HS-5 (cell line): ENCODE measurements at places on chromosomes 7 and 10.

- no peak for DNase-seq
Measured at GRCh38 chr10:13322615-13323148, 22.8 kb upstream of the PHYH start.

DNA sequence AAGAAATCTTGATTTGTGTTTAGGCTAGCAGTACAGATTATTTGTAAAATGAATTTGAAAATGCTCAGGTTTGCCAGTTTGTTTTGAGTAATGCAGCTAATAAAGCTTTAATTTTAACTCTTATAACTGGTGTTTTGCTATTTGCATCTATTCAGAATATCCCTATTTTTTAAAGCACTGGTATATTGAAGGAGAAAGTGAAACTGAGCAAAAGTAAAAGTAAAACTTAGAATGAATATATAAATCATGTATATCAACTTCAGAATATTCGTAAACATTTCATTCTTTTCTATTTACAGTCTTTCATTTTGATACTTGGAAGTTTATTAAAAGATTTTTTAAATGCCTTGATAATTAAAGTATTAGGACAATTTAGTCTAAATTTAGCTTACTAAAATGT, 26.2 kb downstream of the TASOR2 start:
- DNase-seq = no peak

DNA sequence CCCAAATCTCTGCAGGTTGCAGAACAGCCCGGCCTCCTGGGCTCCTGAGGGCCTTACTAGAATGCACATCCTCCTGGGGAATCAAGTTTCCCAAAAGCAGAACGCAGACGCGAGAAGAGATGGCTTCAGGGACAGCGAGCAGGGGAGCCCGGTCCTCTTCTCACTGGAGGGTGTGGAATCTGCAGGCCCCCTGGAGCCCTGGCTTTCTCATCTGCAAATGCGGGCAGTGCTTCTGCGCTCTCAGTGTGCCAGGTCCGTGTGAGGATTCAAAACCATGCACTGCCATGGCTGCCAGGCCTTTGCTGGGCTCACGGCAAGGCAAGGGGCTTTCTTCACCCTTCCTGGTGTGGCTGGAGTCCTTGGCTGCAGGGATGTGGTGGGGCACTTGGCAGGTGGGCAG, 330.9 kb upstream of the MKI67 start:
- no peak for DNase-seq

DNA sequence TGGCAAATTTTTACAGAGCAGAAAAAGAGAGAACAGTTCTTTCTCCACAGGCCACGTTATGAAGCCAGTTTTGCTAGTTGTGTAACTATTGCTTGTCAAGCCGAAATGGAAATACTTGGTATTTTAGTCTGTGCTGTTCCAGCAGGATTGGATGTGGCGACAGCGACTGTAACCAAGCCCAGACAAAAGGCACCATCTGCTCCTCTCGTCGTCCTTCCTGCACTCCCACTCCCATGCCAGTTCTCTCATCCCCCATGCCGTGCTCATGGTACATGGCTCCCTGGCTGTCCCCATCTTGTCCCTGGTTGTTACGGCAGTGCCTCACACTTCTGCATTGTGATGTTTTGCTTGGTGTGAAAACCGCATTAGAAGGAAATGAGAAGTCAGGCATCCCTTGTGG, 185.7 kb upstream of the FZD8 start:
- no peak for DNase-seq

DNA sequence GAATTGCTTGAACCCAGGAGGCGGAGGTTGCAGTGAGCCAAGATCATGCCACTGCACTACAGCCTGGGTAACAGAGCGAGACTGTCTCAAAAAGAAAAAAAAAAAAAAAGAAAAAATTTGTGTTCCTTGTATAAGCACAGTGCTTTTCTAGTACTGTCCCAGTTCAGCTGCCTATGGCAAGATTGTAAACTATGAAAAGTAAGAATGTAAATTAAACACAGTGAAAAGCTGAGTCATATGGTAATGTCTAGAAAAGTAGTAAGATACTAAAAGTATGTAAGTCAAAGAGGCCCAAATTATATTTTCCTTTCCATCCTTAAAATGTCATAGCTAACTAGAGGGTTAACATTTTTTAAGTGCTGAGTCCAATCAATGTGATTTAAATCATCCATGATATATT, 42.8 kb downstream of the RBM20 start:
- DNase-seq = no peak

- DNase-seq = no peak
Measured at GRCh38 chr10:1050554-1050953, 1.6 kb upstream of the IDI1 start.

GRCh38 chr10:11290156-11290890, 272.7 kb downstream of the CELF2 start:
- DNase-seq = no peak

GRCh38 chr10:71228875-71229675, 16.7 kb downstream of the UNC5B start:
- DNase-seq = no peak

DNA sequence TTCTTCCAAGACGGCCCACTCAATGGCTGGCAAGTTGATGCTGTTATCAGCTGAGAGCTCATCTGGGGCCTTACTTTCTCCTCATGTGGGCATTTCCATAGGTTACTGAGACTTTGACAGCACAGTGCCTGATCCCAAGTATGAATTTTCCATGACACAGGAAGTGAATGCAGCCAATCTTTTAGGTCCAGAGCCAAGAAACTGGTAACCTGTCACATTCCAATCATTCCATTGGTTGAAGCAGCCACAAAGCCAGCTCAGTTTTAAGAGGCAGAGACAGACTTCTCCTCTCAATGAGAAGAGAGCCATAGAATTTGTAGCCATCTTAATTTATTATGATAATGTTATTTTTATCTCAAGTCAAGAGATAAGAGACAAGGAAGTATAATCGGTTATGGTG, 775.5 kb downstream of the CNTNAP2 start:
- DNase-seq = no peak

DNA sequence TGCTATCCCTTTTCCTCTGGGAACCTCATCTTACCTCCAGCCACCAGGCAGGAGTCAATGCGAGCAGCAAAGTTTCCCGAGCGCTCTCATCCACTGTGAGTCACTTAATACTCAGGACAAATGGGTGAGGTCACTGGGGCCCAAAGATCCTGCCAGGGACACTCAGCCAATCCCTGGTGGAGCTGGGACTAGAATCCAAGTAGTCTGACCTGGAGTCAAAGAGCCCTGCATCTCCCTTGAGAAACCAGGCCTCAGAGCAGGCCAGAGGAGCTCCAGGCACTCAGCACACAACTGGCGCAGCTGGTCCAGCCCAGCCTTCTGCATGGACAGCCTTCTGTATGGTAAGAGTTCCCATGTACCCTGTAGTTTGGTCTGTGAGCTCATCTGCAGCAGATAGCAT, 142.3 kb downstream of the MAPK8 start:
- peak; percentile 26 for DNase-seq

- no peak for DNase-seq
Measured at GRCh38 chr10:77463967-77464745, 173.5 kb downstream of the KCNMA1 start.

GRCh38 chr10:80464557-80465450, 10.7 kb downstream of the TSPAN14 start:
- no peak for DNase-seq

DNA sequence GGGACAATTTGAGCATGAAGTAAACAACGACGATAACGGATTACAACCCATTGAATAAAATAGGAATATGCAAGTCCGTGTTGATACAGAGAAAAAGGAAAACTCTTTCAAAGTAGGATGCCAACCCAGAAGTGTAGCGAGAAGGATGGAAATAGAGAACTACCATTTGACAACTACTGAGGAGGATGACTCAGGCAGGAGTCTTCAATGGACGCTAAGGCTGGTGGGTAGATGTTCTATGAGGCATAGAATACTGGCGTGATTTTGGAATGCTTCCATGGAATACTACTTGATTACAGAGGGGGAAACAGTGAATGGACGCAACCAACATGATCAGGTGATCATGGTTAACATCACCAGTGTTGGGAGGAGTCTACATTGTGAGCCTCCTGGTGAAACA, 828 bp upstream of the CFAP70 start:
- DNase-seq = no peak

- DNase-seq = no peak
Measured at GRCh38 chr10:77455561-77455960, 182.0 kb downstream of the KCNMA1 start.

DNA sequence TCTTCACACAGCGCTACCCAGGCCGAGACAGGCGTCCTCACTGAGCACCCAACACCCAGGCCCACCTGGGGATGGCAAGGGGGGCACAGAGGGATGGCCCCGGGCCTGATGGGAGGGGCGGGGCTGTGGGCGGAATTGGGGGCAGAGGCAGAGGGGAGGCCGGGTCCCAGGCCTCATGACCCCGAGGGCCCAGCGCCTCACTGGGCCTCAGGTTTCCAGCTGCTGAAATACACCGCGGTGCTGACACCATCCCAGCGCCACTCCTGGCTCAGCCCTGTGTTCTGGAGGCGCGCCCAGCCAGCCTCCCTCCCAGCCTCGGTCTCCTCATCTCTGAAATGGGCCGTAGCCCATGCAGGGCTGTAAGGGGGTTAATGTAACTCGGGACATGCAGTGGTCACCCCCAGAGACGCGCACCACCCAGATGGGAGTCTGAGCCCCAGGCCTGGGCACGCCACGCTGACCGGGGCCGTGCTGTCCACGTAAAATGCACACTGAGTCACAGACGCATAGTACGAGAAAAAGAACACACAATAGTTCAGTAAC, 82.3 kb downstream of the UNCX start:
- DNase-seq = no peak
